ENCODE measurements at places on chromosomes 2 and 18.

- no peak for DNase-seq
These were observed 674.0 kb downstream of the PLCL1 start for GRCh38 chr2:198478361-198478760.

GRCh38 chr2:135532581-135532980, 1.3 kb downstream of the R3HDM1 start:
- DNase-seq, result no peak

DNA sequence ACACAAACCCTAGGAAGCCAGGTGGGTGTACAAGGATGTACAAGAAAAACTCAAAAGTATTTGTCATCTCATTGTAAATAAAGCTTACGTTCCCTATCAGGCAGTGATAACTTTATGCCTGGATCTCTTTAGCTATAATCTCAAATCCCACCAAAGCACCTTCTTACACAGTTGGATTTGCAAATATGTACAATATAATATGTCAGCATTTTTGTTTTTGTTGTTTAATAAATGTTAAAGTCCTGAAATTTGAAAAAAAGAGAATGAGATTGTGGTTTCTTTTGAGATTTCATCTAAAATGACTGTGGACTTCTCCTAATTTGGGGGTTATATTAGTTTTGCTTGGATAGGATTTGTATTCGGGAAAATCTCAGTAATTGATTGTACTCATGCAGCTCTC, 81.9 kb downstream of the LRRTM1 start:
- no peak for DNase-seq

- peak; percentile 13 for DNase-seq
These were observed 26.8 kb upstream of the SLC9A2 start for GRCh38 chr2:102592601-102593000.

GRCh38 chr18:62637807-62638687, 77.3 kb upstream of the PHLPP1 start:
- peak; percentile 39 for DNase-seq

DNA sequence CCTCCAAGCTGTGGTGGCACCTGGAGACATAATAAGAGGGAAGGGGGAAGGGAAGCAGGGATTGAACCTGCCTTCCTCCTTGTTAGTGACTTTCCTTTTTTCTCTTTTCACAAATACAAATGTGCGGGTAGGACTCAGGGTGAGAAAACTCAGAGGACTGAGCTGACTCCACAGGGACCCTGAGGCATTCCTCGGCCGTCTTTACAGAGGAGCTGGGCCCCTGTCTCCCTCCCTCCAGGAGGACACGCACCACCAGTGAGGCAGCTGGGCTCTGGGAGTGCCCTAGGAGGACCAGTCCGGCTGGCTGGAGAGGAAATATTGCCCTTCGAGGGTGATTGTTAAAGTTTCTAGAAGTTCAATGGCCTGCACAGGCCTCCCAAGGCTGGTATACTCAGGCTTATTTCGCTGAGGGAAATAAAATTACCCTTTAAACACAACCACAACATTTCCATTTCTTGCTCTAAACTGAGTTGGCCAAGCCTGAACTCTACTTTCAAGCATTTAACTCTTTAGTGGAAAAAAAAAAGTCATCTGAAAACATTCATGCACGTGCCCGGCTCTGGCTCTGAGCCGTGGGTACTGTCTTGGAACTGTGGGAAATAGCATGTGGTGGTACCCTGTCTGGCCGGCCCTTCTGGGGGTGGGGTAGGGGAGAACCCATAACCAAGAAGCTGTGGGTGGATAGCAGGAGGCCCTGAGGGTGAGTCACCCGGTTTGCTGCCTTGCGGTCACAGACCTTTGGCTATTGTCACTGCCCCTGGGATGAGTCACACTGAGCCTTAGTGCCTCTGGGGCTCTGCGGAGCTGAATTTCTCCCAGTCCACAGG, 116.0 kb downstream of the COPS8 start:
- no peak for DNase-seq

GRCh38 chr2:14288016-14288415, 344.5 kb upstream of the LRATD1 start:
- no peak for DNase-seq

DNA sequence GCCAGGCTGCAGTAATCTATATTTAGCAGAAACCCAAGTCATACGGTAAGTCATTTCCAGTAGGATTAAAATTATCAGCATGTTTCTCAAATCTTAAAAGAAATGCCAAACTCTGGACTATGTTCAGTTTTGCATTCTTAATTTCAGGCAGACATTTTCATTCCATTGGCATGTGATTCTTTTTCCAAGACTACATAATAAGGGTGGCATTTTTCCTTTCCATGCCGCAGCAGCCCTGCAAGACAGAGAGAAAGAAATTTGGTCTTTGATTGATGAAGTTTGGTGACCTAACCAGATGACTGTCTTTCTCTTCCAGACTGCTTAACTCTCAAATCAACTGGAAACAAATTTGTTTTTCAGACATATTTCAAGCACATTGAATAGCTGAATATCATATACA, 118.1 kb downstream of the FHOD3 start:
- DNase-seq, result no peak

GRCh38 chr2:67641312-67642045, 244.3 kb downstream of the ETAA1 start:
- no peak for DNase-seq

- DNase-seq, result no peak
These were observed 429.4 kb downstream of the ERBB4 start for GRCh38 chr2:212109217-212109616.

- no peak for DNase-seq
These were observed 310.7 kb upstream of the MYT1L start for GRCh38 chr2:2641541-2642410.

- no peak for DNase-seq
These were observed 417.9 kb downstream of the HRH4 start for GRCh38 chr18:24878289-24878688.

DNA sequence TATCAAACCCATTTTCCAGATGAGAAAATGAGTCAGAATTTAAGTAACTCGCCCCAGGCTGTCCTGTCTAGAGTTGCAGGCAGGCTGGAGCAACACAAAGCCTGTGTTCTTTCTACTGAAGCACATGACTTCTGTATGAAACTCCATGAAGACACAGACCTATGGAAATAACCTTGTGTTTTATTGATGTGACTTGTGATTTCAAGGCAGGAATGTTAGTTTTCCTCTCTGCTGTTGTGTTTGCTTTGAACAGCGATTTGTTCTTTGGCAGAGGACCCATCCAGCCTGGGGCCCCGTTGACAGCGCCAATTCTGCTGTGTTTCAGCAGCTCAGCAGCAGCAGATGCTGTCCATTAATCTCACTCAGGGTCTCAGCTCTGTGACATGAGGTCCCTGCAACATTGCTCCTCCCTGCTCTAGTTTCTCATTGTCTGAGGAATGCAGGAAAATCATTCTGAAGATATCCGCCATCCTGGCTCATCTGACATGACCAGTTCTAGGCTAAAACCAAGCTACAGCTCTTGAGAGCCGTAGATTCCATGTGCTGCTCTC, 344.3 kb upstream of the RAB12 start:
- DNase-seq, result no peak

DNA sequence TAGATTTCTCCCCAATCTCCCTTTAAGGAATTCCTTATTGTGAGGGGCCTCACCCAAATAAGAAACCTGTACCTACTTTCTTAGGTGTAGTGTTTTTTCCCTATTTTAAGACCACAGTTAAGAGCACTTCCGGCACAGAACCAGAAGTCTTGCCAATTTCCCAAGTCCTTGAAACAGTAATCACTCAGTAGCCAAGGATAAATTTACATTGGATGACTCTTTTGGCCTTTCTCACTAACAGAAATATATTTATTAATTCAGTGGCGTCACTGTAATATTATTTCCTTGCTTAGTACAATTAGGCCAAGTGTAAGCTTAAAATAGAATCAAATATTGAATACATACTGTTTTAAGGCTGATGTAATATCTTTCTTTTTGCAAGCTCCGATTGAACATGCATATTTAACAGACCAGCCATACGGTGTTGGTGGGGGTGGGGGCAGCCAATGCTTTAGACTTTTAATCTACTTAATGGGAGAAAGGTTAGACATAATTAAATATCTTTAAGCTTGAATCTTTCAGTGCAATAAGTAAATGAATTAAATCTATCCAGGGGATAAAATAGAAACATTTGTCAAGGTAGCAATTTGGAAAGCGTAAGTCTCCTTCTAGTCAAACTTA, 50.8 kb upstream of the ITGA6 start:
- DNase-seq, result no peak

- DNase-seq, result no peak
These were observed 422.6 kb upstream of the LYPD1 start for GRCh38 chr2:133092571-133092970.

DNA sequence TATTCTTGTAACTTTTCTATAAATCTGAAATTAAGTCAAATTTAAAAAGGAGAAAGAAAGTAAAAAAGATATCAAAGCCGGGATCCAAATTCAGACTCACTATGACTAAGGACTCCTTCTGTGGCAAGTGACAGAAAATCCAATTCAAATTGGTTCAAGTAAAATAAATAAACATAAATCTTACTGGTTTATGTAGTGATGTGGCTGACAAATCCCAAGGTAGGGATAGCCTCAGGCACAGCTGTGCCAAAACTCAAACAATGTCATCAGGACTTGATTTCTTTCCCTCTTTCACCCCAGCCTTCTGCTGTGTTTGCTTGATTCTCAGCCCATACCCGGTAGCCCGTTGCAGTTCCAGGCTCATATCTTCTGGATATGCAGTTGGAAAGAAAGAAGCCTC, 284.6 kb downstream of the SP3 start:
- no peak for DNase-seq

- no peak for DNase-seq
These were observed 241.6 kb downstream of the CDCA7 start for GRCh38 chr2:173596244-173596643.

DNA sequence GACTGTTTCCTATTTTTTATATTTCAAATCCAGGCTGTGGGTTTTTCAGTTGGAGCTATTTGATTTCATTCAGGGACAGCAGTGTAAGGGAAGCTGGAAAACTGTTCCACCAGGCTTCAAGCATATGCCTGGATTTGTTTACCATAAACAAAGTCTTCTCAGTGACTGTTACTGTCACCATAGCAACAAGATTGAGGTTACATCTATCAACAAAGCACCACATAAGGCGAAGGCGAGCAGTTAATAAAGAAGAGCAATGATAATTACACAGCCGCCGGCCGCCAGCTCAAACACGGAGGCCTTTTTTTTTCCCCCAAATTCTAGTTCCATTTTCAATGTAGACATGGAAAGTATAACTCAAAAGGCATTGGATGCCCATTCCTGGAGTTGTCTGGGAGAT, 553.7 kb upstream of the SYT4 start:
- no peak for DNase-seq

GRCh38 chr2:68837861-68838341, 33.3 kb downstream of the BMP10 start:
- no peak for DNase-seq

DNA sequence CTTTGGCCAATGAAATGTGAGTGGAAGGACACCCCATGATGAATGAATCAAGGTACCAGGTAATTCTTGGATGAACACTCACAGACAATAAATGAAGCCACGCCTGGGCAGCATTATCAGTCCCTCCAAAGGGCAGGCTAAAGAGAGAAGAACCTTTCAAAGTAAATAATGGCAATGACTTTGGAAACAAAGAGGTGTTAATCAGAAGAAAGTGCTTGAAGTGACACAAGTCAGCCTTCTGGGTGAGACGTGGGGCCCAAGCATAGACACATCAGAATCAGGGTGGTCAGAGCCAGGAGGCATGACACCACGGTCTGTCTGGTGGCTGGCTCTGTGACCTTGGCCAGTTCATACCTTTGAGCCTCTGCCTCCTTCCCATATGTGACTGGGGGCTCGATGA, 103.3 kb downstream of the POLR1A start:
- no peak for DNase-seq

- DNase-seq, result no peak
These were observed 161.9 kb upstream of the EPAS1 start for GRCh38 chr2:46135228-46135855.

GRCh38 chr18:8471372-8471771, 137.9 kb upstream of the RAB12 start:
- no peak for DNase-seq

GRCh38 chr2:171985076-171985475, 14.7 kb upstream of the METAP1D start:
- DNase-seq, result no peak

- DNase-seq, result no peak
These were observed 60.6 kb downstream of the CCNT2 start for GRCh38 chr2:134979221-134979620.

- DNase-seq, result no peak
These were observed 213.9 kb downstream of the VAPA start for GRCh38 chr18:10127729-10128128.

DNA sequence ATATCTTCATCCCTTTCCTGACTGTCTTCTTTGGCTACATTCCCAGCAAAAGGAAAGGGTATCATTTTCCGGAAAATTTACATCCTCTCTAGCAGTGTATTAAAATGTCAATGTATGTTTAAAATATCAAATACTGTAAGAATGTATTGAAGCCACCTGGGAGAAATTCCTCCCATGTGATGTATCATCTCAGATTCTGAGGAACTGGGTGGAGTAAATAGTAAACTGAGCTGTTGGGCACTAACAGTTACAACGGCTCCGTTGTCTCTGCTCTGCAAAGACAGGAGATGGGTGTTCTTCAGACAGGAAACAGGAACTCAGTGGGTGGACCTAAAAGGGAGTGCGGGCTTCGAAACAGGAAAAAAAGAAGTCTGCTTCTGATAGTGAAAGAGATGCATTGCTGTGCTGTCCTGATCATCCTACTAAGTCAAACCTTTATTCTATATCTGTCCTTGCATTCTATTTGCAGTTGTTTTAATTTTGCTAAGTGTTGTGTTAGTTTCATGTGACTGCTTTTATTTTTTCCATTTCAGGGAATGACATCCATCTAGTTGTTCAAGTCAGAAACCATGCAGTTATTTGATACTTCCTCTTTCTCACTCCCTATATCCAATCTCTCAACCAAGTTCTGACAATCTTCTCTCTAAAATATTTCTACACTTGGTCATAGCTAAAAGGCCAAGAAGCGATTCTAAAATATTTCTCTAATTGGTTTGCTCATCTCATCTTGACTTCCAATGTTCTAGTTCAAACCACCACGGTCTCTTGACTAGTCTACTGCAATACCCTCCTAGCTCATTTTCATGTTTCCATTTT, 19.4 kb downstream of the DOK1 start:
- DNase-seq, result peak; percentile 13

DNA sequence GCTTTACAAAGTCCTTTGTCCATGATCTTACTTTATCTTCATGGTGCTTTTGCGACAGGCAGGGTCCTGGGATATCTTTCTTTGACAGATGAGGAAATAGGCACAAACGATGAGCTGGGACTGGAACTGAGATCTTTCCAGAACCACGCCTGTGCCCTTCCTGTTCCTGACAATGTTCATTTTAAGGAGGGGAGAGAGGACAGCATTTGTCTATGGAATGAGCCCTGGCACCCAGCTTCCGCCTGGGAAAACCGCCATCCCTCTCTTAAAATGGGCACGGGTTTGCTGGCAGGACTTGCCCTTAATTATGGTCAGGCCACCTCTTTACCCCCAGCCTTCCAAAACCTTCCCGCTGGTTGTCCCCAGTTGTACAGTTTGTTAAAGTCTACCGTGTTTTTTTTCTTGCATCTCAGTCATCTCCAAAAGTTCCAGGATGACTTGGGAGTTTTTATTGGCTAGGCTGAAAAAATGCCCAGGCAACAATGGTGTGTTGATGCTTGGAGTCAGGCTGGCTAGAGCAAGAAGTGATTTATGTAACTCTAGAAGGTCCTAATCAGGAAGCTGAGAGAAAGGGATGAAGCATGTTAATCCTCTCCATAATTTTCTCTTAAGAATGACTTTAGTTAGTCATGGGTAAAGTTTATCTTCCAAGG, 264.9 kb upstream of the EPAS1 start:
- DNase-seq, result no peak

GRCh38 chr18:63016270-63016669, 300.9 kb downstream of the PHLPP1 start:
- peak; percentile 70 for DNase-seq

- DNase-seq, result no peak
These were observed 163.4 kb downstream of the INHBB start for GRCh38 chr2:120509213-120509815.
